ENCODE measurements at places on chromosomes 4 and X.

DNA sequence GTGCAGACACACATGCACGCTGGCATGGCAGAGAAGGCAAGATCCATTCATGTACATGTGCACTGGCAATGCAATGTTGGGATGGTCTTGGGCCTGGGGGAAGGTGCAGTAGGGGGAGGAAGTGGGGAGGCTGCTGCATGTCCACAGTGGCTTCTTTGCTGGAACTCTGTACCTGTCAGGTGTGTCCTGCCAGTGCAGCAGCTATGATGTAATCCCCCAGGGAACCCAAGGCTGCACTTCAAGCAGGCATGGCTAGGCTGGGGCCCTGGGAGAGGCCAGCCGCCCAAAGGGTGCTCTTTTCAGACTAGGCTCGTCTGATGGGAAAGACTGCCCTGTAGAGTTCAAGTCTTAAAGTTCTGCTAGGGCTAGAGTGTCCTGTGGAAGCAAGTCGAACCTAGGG lies 1304.0 kb downstream of the FAM133A start:
- DNase-seq = no peak

DNA sequence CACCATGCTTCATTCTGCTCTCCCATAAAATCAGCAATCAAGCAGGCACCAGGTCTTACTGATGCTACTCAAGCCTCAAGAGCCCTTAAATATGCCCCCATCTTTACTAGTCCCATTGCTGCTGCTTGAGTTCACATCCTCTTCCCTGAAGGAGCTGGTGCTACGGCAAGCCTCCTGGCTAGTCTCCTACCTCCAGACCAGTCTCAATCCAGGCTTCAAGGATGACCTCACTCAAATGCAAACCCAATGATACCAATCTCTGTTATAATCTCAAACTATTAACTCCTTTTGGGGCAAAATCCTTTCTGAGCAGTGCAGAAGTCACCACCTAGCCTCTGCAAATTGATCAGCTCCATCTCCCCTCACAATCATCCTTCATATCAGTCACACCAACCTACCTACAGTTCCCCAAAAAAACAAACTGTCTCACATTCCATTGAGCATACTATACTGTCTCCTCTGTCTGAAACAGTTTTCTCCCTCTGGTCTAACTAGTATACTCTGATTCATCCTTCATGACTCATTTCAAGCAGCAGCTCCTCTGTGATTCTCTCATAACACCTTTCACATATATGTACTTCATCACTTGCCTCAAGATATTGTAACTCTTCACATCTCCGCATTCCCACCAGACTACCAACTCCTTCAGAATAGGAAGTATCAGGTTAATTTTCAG lies 30.0 kb downstream of the PAPSS1 start:
- DNase-seq = no peak

- no peak for DNase-seq
Measured at GRCh38 chr4:14152834-14153519, 525.5 kb upstream of the BOD1L1 start.

GRCh38 chrX:3293251-3293650 lies 53.2 kb downstream of the MXRA5 start:
- no peak for DNase-seq

DNA sequence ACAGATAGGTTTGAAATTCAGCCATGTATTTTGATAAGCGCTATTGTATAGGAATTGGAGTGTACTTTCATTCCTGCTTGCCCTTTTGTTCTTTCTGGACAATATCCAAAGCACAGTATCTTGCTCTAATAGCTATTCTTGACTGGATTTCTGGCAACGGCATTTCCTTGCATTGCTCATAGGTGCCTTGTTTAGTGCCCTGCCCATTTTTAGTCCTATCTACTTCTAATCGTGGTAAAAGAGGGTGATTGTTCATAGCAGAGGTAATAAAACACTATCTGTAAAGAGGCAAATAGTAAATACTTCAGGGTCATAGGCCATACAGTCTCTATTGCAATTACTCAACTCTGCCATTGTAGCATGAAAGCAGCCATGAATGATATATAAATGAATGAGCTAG lies 155.9 kb downstream of the IL1RAPL2 start:
- no peak for DNase-seq

GRCh38 chrX:41377624-41378023 lies 43.7 kb downstream of the DDX3X start:
- peak; percentile 54 for DNase-seq

DNA sequence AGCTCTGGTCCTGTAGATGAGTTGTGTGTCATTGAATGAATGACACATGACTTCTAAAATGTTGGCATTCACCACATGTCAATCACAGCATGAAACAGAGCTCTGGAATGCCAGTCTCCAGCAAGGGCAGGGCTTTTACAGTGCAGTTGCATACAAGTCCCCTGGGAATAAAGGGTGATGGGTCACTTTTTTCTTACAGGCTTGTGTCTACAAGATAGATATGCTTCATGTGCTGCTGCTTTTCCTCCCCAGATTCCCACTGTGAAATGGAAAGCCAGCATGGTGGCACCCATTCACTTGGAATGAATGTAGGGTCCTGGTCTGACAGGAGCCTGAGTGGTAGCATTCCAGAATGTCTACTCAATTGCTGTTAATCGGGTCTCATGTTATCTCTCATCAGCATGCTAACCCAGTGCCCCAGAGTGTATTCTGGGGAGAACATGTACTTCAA lies 159.1 kb upstream of the KIT start:
- DNase-seq = no peak

GRCh38 chr4:169420291-169420690 lies 149.5 kb upstream of the SH3RF1 start:
- no peak for DNase-seq

GRCh38 chr4:173135241-173135847 lies 33.3 kb upstream of the GALNT7 start:
- no peak for DNase-seq

- DNase-seq = no peak
Measured at GRCh38 chr4:24741910-24742309, 53.5 kb upstream of the SOD3 start.

DNA sequence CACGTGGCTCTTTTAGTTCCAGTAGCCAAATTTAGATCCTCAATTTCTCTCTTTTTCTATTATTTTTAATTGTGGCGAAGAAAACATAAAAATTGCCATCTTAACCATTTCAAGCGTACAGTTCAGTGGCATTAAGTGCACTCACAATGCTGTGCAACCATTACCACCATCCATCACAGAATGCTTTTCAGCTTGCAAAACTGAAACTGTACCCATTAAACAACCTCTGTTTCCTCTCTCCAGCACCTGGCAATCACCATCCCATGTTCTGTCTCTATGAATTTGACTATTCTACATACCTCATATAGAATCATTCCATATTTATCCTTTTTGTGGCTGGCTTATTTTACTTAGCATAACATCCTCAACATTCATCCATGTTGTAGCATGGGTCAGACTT lies 74.9 kb downstream of the METTL14 start:
- no peak for DNase-seq

- no peak for DNase-seq
Measured at GRCh38 chr4:180456928-180457327, 1786.3 kb upstream of the TENM3 start.

GRCh38 chr4:109177096-109177810 lies 125.2 kb downstream of the COL25A1 start:
- no peak for DNase-seq

GRCh38 chrX:50770702-50771101 lies 43.3 kb downstream of the SHROOM4 start:
- DNase-seq = no peak

Data from stimulated activated effector memory CD8-positive, alpha-beta T cell treated with anti-CD3 and anti-CD28 coated beads, Interleukin-12 subunit alpha, Interleukin-12 subunit beta, amount 100 ng/mL, for 72 hours (primary cell).